Brain pericyte (primary cell): ENCODE measurements at places on chromosomes 5 and 9.

GRCh38 chr9:131567910-131568309, 22.6 kb downstream of the PRRT1B start:
- no peak for DNase-seq

GRCh38 chr9:10050016-10050415, 562.8 kb downstream of the PTPRD start:
- no peak for DNase-seq

- no peak for DNase-seq
These were observed 352.3 kb upstream of the CCNH start for GRCh38 chr5:87765009-87765408.

DNA sequence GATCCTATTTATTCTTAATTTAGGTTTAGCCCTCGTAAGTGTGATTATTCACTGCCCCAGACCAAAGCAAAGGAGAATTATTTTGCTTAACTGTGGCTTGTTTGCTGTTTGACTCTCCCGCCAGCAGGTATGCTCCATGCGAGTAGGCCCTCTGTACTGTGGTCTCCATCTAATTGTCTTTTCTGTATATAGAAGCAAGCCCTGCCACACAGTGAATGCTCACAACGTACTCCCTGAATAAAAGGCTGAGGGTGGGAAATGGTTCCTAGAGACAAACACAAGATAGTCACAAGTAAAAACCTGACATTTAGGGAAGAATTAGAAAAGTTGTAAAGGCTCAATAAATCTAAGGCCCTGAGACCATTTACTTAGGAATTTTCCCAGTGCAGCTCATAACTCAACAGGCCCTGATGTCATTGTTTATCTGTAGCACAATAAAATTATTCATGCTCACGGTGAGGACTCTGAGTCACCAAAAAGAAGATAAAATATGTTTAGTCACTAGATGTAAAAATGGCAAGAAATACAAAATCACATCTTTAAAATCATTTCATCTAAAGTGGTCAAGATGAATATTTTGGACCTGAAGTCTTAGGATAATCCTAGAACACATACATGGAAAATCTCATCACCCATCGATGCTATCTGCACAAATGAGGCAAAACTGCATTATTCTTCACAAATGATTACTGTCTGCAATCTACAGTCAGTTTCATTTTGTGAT, 473.2 kb downstream of the ENC1 start:
- DNase-seq: no peak

DNA sequence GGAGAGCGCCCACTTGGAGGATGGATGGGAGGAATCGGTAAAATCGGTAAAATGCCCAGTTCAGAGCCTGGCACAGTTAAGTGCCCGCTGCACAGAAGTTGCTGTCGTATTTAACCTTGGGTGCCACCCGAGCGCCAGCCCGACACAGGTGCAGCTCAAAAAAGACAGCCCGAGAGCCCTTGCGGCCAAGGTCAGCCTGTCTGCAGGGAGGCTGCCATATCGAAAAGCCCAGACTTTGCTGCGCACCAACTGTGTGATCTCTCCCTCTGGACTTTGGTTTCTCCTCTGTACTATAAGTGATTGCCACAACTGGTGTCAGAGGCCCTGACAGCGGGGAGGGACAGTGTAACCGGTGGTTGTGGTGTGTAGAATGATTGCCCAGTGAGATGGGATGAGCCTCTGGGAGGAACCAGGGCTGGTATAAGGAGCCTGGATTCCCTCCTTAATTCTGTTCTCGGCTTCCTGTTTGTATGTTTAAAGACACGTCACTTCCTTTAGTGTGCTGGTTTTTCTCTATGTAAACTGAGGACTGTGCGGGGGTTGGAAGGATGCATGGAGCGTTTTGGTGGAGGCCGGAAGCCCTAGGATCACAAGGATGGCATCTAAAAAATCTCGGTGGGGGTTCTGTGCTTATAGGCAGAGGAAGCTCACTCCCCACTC, 792 bp downstream of the NTMT1 start:
- no peak for DNase-seq

DNA sequence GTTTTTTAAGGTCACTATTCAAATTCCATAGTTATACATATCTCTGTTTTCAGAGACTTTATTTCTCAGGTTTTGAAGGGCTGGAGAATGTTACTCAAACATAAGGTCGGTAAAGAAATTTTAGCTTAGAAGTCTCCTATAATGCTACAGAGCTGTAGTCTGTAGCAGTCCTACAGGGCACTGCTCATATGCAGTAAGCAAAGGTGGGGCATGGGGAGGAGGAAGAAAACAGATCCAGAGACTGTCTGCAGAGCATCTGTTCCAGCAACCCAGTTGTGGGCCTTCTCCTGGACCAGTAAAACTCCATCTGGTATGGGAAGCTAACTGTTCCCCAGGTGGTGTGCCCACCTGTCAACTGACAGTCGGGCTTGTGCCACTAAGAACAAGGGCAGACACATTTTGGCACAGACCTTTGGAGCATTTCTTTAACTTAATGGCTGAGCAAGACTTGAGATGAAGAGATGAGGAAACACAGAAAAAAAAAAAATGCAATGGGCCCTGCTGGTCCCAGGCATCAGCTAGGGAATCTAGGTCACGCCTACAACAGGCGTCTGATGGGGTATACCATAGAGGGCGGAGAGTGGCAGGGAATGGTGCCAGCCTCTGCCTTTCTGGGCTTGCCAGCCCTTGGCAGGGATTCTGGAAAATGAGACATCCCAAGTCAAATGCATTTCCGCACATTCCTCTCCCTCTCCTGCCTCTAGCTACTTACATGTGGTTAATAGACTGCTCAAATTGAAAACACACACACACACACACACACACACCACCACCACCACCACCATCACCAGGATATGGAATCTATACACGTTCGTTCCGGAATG, 218.9 kb downstream of the ARL15 start:
- no peak for DNase-seq

- no peak for DNase-seq
These were observed 121.0 kb downstream of the FEM1C start for GRCh38 chr5:115423541-115423940.

- DNase-seq: no peak
These were observed 197.2 kb downstream of the GADD45G start for GRCh38 chr9:89801742-89802670.

- no peak for DNase-seq
These were observed 405.4 kb downstream of the DMAC1 start for GRCh38 chr9:7394002-7394774.

DNA sequence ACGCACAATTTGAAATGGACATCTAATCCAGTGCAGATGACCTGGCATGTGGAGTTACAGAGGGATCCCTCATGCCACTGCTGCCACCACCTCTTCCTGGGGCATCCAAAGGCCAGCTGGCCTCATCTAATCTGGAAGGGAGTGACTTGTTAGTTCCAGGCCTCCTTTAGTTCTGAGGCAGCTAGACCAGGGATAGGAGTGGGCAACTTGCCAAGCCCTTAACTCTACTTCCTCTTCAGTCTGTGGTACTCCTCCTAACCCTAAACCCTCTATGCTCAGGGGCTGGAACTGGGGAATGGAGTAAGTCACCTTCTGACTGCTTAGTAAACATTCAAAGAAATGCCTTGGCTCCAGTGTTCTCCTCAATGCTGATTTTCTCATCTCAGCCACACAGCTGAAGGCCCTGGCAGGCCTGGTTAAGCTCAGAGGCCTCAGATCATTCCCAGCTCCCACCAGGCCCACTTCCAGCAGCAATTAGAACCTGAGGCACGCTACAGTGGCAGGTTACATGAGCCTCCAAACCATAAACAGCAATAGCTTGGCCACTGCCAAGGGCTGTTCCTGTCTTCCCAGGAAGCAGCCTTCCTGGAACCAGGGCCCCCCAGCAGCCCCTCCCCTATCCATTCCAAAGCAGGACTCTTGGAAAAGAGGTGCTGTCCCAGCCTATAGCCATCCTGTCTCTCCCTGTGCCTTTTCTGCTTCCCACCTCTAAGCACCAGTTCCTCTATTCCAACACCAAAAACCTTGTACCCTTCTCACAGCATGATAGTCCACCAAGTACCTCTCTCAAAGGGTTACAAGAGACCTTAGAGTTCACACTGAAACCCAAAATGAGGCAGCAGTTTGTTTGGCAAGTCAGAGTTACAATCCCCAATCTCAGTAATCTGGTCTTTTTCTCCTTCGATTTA, 2.0 kb downstream of the EIF4EBP3 start:
- no peak for DNase-seq

DNA sequence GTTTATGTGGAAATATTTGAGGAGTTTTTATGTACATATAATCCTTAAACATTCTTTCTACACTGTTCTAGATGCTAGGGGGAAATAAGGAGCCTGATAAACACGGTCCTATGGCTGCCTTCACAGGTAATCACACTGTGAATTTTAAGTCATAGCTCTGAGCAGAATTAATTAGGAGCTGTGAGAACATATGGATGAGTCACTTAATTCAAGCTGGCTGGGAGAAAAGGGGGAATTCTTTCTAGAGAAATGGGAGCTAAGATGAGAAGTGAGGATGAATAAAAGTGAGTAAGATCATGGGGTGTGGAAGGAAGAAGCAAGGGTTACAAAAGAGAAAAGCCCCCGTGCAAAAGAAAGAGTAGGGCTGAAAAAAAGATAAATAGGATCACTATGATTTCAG, 290.8 kb downstream of the DNAH5 start:
- DNase-seq: no peak

DNA sequence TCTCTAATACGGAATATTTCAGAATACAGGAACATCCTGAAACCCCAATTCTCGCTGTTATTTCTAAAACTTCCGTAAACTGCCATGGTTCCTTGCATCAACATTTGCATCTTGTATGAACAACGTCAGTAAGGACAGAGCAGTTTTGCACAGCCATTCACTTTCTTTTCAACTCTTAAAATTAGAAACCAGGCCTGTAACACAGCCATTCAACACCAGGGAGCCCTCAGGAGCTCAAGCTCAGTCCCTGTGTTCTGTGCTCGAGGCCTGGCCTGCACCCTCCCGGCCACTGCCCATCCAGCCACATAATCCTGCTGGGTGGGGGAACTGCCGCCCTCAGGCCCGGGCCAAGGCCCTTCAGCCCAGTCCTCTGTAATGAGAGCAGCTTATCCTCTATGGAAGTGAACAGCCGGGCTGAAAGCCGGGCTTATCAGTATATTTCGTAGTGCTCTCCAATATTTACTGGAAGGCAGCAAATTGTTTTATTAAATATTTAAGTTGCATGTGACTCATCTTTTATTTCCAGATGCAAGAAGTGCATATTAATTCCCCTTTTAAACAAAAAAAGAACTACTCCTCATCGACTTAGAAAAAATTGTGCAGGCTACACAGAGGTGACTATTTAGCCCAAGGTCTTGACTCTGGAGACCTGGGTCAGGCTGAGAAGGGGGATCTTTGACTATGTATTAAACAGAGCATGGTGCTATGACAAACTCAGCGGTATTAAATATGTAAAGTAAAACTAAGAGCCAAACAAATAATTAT, 33.2 kb upstream of the SLC6A3 start:
- DNase-seq: no peak

- no peak for DNase-seq
These were observed 87.3 kb upstream of the GRHPR start for GRCh38 chr9:37335238-37335637.

GRCh38 chr5:178433273-178433775, 156.9 kb downstream of the COL23A1 start:
- DNase-seq: no peak
